ENCODE measurements at places on chromosomes 13 and 19.

GRCh38 chr19:53595510-53595867, 36.3 kb upstream of the DPRX start:
- DNase-seq = no peak

GRCh38 chr19:35000647-35001501, 751 bp downstream of the GRAMD1A start:
- DNase-seq = peak; percentile 37

- DNase-seq = peak; percentile 54
These were observed 2.5 kb downstream of the KLK10 start for GRCh38 chr19:51016798-51017683.

- no peak for DNase-seq
These were observed 31.0 kb downstream of the PTPRS start for GRCh38 chr19:5309438-5310204.

GRCh38 chr13:63840551-63841421, 2425.1 kb upstream of the PCDH20 start:
- DNase-seq = no peak

GRCh38 chr19:10259162-10259905, 7.3 kb downstream of the MRPL4 start:
- DNase-seq = peak; percentile 76

GRCh38 chr13:100584896-100585295, 3.7 kb downstream of the GGACT start:
- no peak for DNase-seq

DNA sequence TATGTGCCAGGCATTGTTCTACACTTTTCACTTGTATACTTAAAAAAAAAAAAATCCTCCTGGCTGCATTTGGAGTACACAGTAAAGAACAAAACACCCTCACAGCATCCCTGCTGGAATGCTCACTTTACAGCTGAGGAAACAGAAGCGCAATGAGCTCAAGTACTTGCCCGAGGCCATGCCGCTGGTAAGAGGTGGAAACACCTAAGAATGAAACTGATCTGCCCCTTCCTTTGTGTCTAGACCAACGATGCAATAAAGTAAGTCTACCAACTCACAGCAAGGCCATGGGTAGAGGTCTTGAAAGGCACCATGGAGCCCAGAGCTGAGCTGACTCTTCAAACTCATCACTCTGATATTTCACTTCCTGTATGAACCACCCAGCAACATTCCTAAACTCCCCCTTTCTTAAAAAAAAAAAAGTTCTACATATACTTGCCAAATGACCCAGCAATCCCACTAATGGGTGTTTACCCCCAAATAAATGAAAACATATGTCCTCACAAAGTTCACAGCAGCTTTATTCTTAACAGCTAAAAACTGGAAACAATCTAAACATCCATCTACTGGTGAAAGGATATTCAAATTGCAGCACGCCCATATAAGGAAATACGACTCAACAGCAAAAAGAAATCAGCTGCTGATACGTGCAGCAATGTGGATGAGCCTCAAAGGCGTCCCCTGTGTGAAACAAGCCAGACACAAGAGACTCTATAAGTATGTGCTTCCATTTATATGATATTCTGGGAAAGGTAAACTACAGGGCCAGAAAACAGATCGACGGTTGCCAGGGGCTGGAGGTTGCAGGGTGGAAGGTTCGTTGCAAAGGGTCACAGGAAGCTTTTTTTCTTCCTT, 236.6 kb upstream of the MAB21L1 start:
- DNase-seq = no peak

- no peak for DNase-seq
These were observed 214.0 kb downstream of the ENOX1 start for GRCh38 chr13:43572656-43573360.

DNA sequence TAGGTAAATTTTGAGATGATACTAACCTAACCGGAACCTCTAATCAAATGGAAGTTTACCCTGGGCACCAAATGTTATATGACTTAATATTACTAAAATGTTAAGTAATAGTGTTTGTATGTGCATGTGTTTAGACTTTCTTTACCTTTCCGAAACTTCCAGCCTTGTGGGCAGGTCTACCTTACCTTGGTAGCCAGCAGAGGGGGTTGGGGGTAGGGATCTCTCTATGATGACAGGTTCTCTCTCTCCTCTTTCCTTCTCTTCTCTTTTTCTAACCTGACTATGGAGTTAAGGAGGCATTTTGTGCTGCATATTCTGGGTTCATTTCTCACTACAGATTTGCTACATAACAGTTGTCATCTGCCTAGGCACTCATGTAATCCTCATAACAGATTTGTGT, 6.8 kb upstream of the FRY start:
- no peak for DNase-seq

DNA sequence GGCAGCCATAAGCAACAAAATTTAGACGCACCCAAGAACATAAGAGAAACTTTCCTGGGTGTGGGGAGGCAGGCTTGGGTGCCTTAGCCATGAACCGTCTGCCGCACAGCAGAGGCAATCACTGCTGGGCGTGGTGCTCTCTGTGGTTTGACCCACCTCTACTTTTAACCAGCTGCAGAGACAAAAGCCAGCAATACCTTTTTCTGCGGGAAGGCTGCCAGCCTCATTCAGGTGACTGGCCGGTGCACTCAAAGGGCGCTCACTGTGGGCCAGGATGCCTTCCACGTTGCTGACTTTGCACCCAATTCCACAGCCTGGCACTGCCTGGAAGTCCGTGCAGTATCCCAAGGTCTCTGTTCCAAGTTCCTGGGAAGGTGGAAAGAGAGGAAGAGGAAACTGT, 69.1 kb downstream of the ATP7B start:
- no peak for DNase-seq

DNA sequence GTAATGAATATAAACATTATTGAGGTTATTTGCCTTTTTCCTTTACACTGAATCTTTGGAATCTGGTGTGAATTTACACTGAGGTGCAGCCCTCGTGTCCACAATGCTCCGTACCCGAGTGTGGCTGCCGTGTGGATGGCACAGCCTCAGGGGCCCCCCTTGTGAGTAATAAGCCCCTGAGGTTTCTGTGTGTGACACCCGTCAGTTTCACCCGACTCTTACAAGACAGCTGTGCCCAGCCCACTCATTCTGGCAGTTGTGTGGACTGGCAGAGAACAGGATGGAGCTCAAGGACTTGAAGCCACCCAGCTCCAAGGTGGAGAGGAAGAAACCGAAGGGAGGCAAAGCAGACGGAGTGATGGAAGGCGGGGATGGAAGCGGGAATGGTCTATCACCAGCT, 7.8 kb downstream of the PROZ start:
- no peak for DNase-seq

DNA sequence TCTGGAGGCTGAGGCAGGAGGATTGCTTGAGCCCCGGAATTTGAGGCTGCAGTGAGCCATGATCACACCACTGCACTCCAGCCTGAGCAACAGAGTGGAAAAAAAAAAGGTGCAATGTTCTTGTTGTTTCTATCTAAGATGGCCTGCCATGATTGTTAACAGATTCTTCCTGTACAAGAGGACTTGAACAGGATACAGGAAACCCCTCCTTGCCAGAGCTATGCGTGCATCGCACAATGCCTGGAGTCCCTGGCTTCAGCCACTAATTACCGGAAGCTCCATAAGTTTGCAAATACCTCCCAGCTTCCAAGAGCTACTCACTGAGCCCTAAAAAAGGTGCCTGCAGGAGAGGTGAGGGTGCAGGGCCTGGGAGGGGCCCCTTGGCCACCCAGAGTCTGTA, 13.1 kb upstream of the HIF3A start:
- no peak for DNase-seq

- peak; percentile 90 for DNase-seq
These were observed at the start of gene SHKBP1 for GRCh38 chr19:40576585-40577451. Gene SHKBP1 (plus strand): TSS chr19:40576873. CDS start chr19:40576900, 27 bp downstream.

GRCh38 chr13:23960566-23961156, 63.4 kb upstream of the C1QTNF9B start:
- DNase-seq = no peak

Data from activated T-cell treated with anti-CD3 and anti-CD28 coated beads for 1 hour (primary cell).